ENCODE measurements at places on chromosomes 6 and 20. TPM values are rescaled to one million over a fixed set of nuclear protein-coding genes. Genes with fewer than 3 reads are reported as not detected.
A peak's percentile ranks its signal among the peaks of the same experiment; 100 is the strongest.

DNA sequence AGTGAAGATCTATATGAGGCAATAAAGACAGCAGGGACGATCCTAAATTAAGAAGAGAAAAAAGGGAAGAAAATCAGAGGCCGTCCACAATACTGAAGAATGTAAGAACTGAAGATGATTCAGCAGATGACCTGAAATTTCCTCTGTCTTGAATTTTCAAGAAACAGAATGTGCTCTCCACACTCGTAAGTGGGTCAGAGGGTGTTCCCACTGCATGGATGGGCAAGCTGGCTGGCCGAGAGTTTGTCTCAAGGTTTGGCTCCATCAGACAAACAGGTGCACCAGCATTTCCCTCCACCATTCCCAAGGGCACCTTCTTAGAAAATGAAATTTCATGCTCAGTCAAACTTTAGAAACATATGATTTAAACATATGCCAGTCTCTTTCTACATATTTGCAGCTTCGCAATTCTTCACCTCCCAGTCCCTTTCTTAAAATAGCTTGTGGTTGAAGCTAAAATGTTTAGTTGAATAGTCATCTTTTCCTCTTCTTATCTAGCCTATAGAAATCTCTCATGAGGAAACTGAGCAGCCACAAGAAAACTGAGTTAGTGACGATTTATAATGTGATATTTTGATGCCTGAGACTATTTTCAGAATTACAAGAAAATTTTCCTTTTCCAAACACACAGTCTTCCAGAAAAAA is 576.4 kb downstream of the PRKN start:
- DNase-seq, result no peak
- H3K4me1 ChIP-seq, result no peaks in the 10 kb centered on the region
- no peak overlapping the region for H3K4me3 ChIP-seq
- no peak overlapping the region for H3K27ac ChIP-seq

DNA sequence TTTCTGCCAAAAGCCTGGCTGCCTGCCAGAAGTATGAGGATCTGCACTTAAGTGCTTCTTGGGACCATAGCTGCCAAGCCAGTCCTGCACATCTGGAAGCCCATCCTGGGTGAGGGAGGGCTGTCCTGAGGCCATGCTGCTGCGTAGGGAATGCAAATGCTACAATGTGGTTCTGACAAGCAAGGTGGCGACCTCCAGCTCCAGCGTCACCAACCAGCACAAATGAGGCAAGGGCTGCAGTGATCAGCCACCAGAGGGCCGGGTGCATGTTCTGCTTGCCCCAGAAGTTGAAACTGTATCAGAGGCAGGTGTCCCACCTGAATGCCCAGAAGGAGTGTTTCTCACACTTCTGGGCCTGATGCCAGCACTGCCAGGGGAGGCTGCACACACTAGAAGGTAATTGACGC is 99.1 kb upstream of the KCNQ5 start:
- no peaks in the 10 kb centered on the region for H3K4me1 ChIP-seq
- H3K27me3 ChIP-seq, result no peaks in the 10 kb centered on the region
- no peaks in the 10 kb centered on the region for H3K36me3 ChIP-seq
- no peak overlapping the region for H3K4me3 ChIP-seq
- H3K27ac ChIP-seq, result no peak overlapping the region
- no peak for DNase-seq

DNA sequence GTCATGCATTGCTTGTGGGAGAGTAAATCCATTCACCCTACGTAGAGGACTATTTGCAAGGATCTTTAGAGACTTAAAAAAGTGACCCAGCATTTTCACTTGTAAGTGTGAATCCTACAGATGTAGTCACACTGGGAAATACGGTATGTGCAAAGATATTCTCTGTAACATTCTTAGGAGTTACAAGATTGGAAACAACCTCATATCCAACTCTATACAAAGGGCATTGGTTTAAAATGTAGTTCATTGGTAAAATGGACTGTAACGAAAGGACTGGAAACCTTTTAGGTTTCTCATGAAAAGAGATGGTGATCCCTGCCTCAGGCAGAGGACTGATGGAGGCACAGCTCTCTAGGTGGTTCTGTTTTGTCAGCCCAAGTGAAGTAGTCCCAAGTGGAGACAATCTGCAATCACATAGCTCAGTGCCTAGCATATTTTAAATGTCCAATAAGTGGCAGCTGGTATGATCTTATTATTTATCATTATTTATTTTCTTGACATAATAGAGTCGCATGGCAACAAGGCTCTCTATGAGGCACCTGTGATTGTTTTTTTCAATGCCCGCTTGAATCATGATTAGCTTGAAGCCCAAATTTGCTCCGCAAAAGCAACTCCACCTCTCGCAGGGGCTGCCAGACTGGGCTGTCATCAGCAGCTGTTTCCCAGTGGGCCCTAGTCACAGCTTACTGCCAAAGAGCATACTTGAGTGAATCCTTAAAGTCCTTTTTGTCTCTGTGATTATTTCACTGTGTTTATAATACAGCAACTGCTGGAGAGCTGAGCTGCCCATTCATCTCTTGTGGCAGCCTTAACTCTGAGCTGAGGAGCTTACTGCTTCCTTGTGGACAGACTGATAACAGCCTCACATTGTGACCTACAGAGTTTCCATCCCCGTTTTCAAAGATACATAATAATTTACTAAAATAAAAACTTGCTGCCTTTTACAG is 19.8 kb upstream of the ENPP1 start:
- no peaks in the 10 kb centered on the region for H3K27me3 ChIP-seq
- H3K36me3 ChIP-seq, result no peaks in the 10 kb centered on the region
- DNase-seq, result peak; percentile 74
- no peaks in the 10 kb centered on the region for H3K4me1 ChIP-seq
- no peak overlapping the region for H3K27ac ChIP-seq

DNA sequence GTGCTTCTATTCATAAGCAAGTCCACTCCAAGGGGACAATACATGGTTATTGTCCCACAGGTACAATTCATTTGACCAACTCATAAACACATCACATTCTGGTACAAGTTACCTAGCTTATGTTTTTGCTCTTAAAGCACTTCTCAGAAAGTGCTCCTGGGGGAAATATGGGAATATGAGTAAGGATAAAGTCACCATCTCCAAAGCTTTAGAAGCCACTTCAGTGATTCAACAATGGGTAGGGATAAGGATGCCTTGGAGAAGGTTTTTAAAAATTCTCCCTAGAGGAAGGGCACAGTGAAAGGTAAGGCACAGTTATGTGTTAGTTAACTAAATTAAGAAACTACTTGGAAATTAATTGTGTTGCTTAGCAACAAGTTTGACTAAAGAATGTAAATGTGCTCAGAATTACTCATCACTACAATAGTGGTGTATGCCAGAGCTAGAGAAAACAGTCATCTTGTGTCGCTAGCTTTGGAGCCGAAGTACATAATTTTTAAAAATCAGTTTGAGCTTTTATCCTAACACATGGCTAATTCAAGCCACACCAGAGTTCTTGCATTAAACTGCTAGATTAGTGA is 39.5 kb upstream of the LAMP5 start:
- no peak for DNase-seq
- H3K36me3 ChIP-seq, result peaks cover 19% of the 10 kb centered on the region
- H3K27ac ChIP-seq, result no peak overlapping the region
- no peaks in the 10 kb centered on the region for H3K4me1 ChIP-seq

- H3K4me1 ChIP-seq, result peaks cover 9% of the 10 kb centered on the region
- no peak overlapping the region for H3K27ac ChIP-seq
- no peak overlapping the region for H3K4me3 ChIP-seq
- DNase-seq, result no peak
- no peaks in the 10 kb centered on the region for H3K27me3 ChIP-seq
Observed at GRCh38 chr6:40722553-40723258, 135.5 kb upstream of the LRFN2 start.

GRCh38 chr6:5202941-5203340 is 57.8 kb downstream of the LYRM4 start:
- H3K27ac ChIP-seq, result no peak overlapping the region
- H3K4me1 ChIP-seq, result peaks cover 36% of the 10 kb centered on the region
- no peak for DNase-seq

- H3K4me1 ChIP-seq, result no peaks in the 10 kb centered on the region
- H3K4me3 ChIP-seq, result no peak overlapping the region
- no peaks in the 10 kb centered on the region for H3K36me3 ChIP-seq
- H3K27ac ChIP-seq, result no peak overlapping the region
- no peak for DNase-seq
- no peaks in the 10 kb centered on the region for H3K27me3 ChIP-seq
Observed at GRCh38 chr6:57113105-57113504, 23.1 kb downstream of the ZNF451 start.

DNA sequence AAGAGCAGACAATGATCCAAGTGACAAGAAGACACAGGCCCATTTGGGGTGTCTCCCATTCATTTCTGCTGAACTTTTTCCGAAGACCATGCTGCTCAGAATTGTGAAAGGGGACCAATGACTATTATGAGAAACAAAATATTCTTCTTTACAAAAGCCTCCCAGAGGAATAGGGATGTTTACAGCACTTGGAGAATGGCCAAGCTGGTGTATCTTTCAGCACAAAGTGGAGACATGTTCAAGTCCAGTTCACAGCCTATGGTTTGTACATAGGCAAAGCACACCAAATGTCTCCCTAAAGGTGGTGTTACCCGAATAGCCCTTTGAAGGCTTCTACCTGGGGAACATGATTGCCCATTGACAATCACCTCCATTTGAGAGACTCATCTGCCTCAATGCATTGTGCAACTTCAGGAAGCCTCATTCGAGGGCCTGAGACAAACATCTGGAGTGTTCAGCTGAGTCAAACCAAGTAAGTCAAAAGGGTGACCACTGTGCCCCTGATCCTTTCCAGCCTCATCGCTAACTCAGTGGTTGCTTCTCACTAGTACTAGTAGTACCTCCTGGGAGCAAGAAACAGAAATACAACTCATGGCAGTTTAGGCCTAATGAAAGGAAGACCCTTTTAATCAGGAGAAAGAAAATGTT is 451.0 kb upstream of the MARCKS start:
- no peaks in the 10 kb centered on the region for H3K36me3 ChIP-seq
- no peaks in the 10 kb centered on the region for H3K27me3 ChIP-seq
- peak; percentile 26 for DNase-seq
- H3K4me1 ChIP-seq, result no peaks in the 10 kb centered on the region
- H3K4me3 ChIP-seq, result no peak overlapping the region
- no peak overlapping the region for H3K27ac ChIP-seq

GRCh38 chr6:104771258-104771832 is 88.4 kb downstream of the HACE1 start:
- H3K27ac ChIP-seq, result no peak overlapping the region
- DNase-seq, result no peak
- peaks cover 11% of the 10 kb centered on the region for H3K36me3 ChIP-seq
- H3K27me3 ChIP-seq, result no peaks in the 10 kb centered on the region

GRCh38 chr20:25461786-25462545 is 54.5 kb downstream of the GINS1 start:
- H3K27me3 ChIP-seq, result no peaks in the 10 kb centered on the region
- H3K36me3 ChIP-seq, result peaks cover 6% of the 10 kb centered on the region
- no peak for DNase-seq
- H3K27ac ChIP-seq, result no peak overlapping the region

Gene C4B
- polyA plus RNA-seq, result 54.9 TPM

Gene C2
- 4.9 TPM for polyA plus RNA-seq

Gene ZFAND3
- 32.9 TPM for polyA plus RNA-seq
